Fibroblast of skin of abdomen (primary cell): ENCODE measurements at places on chromosomes 7 and 10.

DNA sequence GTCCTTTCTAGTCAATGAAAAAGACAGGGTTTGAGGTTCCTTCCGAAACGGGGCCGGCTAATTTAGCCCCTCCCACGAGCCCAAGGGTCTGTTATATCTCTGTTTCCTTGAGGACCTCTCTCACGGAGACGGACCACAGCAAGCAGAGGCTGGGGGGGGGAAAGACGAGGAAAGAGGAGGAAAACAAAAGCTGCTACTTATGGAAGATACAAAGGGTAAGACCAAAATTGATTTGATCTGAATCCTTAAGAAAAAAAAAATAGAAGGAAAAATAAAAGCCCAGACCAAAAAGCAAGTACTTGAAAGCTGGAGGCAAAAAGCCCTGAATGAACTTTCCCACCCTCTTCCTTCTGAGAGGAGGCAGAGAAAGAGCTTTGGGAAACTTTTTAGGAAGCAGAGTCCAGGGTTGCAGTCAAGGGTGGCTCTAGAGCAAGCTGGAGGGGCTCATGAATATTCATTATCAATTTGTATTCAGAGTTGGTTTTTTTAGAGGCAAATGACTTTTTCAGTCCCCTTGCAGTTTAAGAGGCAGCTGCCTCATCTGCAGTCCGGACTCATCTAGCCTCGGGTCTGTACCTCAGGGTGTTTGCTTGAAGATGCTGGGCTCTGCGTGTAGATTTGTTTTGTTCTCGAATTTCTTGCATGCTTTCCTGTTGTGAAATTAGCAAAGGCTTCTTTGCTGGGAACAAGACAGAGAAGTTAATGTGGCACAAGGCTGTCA is at the start of gene ENTPD1:
ENTPD1 (plus strand) TSS at position 123 of the 721 bp plus-strand sequence; CDS start at position 200, 77 bp downstream.
- no peak for DNase-seq

GRCh38 chr10:62769574-62770242 is 34.8 kb upstream of the ADO start:
- no peak for DNase-seq

DNA sequence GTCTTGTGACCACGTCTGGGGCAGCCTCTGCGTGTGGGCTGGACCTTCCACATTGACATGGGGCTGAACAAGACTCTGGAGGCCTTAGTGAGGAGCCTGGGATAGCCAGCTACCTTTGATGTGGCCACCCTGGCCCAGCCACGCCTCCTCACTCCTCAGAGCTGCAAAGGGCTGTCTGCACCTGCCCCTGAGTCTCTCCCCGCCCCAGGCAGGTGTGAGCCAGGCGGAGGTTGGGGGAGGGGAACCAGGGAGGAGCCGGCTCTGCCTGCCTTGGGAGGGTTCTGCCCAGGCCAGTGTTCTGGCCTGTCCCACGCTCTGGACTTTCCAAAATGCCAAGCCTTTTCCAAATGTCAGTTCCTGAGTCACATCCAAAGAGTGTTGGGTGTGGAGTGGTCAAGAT is 72.2 kb downstream of the GTF2IRD1 start:
- no peak for DNase-seq

GRCh38 chr7:42272793-42273665 is 36.0 kb upstream of the GLI3 start:
- peak; percentile 64 for DNase-seq

- DNase-seq, result no peak
These were observed 664 bp downstream of the CPA1 start for GRCh38 chr7:130380861-130381455.

- no peak for DNase-seq
These were observed 59.4 kb downstream of the FANK1 start for GRCh38 chr10:125955766-125956165.

DNA sequence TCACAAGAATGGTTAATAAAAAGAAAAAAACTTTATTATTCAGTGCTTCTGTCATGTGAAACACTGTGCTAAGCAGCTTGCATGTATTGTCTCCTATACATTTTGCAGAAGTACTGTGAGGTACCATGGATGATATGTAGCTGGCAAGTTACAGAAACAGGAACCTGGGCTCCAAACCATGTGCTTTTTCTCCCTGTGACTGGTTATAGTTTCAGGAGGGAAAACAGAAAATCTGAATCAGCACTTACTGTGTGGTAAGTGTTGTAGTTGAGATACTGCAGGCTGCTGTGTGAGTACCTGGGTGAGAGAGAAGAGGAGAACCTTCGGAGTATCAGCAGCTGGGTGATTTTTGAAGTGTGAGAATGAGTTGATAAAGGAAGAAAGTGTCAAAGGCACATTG is 285.0 kb downstream of the SUGCT start:
- no peak for DNase-seq

DNA sequence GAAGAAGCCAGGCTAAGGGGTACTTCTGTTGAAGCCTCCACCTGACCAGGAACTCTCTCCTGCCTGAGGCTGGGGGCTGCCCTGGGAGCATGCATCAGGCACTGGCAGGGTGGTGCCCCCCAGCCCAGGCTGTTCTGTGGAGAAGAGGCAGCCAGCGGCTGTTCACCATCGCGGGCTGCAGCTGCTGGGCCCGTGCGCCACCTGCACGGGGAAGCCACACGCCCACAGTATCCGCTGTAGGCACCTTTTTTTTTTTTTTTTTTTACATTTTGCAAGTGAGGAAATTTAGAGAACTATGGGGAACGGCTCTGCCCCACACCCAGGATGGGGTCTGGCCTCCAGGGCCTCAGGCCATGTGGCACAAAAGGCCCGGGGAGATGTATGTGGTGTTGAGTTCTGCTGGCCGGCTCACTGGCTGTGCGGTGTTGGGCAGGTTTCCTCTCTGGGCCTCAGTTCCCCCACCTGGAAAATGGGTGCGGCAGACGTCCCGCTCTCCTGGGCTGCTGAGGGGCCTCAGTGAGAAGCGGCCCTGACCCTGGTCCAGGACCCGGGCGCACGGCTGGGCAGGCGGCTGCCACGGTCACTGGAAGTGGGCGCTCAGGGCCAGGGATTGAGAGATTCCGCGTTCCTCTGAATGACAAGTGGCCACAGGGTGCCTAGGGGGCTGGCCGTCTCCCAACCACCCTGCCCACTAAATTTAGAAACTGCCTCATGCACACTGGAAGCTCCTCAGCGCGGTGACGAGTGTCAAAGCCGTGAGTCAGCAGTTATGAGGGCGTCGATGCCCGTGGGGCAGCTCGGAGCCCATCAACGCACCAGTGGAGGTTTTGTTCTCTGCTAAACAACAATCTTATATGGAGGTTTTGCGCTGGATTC is 8.8 kb upstream of the INTS1 start:
- DNase-seq, result peak; percentile 25

- no peak for DNase-seq
These were observed 455.1 kb downstream of the AUTS2 start for GRCh38 chr7:70053421-70053820.

- DNase-seq, result no peak
These were observed 352.7 kb upstream of the SEMA3A start for GRCh38 chr7:84547331-84547730.

- DNase-seq, result no peak
These were observed 110.5 kb downstream of the FANK1 start for GRCh38 chr10:126006906-126007305.

- DNase-seq, result no peak
These were observed 76.0 kb downstream of the PHYHIPL start for GRCh38 chr10:59252491-59252890.

GRCh38 chr10:10149899-10150298 is 867.8 kb upstream of the CELF2 start:
- DNase-seq, result no peak

DNA sequence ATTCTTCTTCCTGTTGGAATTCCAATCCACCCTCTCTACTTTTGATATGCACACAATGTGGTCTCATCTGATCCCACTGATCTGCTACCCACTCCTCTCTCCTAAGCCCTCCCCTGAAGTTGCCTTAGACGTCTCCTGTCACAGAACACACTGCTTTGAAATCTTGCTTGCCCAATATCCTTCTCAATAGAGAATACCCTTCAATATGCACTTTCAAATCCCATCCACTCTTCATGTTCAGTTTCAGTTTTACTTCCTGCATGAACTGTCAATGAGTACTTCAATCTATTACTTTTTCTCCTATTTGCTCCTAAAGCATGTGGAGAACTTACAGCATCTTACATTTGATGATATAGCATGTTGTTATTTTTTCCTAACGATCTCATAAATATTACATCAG is 93.5 kb downstream of the UPF2 start:
- no peak for DNase-seq

DNA sequence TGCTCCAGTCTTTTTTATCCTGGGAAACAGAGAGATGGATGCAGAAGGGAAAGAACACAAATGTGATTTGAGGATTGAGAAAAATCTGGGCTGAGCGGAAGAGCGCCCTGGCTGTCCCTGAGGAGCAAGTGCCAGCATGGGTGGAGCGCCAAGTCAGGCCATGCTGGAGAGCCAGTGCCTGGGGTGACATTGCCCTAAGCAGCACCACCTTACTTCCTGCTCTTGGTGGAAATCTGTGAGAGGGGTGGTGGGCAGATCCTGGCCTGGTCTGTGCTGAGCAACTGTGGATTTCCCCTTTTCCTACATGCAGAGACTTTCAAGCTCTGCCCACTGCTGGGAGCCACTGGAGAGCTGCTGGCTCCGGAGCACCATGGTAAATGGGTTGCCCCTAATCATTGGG is 36.9 kb downstream of the DDIT4 start:
- DNase-seq, result no peak

GRCh38 chr7:1244700-1245523 is 12.2 kb downstream of the UNCX start:
- DNase-seq, result no peak

DNA sequence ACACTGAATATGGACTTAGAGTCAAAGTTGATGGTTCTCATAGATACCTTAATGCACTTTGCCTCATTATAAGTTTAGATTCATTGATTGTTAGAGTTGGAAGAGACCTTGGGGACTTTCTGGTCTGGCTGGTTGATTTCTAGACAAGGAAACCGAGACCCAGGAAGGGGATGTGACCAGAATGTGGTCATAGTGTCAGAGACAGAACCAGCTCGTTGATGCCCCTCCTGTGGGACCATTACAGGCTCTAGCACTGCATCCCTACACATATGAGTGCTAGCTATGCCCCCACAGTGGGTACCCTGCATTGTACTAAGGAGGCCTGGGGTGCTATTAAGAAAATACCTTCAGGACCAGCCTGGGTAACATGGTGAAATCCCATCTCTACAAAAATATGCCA is 306.6 kb downstream of the CAMK1D start:
- no peak for DNase-seq

GRCh38 chr10:35691522-35692236 is 49.6 kb upstream of the FZD8 start:
- DNase-seq, result no peak

GRCh38 chr7:77455321-77455720 is 39.2 kb upstream of the GSAP start:
- DNase-seq, result peak; percentile 78

DNA sequence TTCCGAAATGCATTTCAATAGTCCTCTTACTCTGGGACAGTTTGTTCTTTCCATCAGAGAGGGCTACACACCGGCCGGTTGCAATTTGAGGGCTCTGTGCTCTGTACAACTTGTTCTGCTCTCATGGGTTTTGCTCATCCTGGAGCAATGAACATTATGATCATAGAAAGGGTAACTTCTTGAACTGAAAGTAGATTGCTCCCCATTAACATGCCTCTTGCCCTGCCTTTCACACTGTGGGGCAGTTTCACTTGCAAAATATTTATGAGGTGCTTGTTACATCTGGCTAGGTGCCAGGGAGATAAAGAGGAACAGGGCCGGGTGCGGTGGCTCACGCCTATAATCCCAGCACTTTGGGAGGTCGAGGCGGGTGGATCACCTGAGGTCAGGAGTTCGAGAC is 97.3 kb upstream of the MPP7 start:
- DNase-seq, result no peak

DNA sequence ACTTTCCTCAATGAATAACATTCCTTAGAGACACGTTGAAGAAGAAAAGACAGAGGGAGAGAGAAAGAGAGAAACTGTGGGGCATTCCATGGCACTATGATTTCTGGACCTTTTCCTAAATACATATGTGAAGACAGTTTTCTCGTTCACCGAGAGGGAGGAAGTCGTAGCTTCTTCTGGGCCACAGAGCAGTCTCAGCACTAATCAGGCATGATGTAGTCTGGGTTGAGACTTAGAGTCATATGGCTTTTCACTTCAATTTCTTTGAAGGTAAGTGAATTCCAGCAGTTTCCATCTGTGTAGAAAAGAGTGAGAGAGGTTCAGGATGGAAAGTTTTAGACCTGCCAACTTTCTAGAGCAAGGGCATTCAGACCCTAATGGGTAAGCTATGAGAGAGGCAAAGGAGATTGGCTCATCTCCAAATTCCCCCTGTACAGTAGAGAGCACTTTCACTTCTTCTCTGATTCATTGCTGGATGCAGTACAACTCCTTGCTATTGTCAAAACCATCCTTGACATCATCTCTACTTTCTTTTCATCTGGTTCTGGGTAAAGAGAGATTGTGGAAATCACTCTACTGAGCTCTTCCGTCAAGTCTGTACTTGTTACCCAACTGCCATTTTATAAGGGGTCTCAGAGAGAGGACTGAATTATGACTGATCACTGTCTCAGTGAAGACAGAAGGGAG is 31.5 kb upstream of the OR9A4 start:
- DNase-seq, result no peak

DNA sequence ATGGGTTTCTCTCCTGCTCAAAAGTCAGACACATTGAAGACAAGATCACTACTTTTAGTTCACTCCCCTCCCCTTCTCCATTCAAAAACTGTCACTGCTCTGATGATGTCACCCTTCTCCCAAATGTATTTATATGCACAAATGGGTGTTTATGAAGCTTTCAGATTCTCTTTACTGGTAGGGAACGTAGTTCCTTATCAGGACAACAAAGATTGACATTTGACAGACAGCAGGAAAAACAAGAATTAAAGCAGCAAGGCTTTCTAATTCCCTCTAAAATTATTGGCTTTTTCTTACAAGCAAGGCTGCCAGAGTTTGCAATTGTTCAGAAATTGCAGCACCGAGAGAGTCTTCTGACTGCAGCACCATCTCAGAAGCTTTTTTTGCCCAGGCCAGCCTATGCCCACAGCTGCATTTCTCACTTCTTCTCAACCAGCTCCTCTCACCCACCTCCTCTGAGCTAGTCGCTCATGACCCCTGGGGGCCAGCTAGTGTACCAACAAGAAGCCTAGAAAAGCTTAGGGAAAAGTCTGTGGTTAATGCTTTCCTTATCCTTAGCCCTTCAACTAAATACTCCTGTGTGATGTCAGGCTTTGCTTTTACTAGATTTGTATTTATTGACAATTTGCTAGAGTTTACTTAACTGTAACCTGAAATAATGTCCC is 265.1 kb downstream of the HTR7 start:
- DNase-seq, result peak; percentile 74

- DNase-seq, result peak; percentile 44
These were observed 296.9 kb upstream of the DGKB start for GRCh38 chr7:15199482-15199881.

DNA sequence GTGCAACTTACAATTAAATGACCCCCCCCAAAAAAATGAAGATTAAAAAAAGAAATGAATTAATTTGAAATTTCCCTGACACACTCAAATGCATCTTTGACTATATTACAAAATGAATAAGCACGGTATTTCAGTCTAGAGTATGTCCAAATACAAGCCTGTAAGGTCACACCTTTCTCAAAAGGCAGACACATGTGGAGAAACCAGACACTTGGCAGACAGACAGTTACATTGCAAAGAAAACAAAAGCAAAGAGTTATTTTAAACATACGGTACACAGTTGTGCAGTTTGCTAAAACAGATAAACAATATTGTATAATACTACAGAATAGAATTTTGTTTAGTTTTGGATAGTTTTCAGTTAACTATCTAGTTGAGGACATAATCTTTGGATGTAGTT is 153.0 kb downstream of the ATE1 start:
- DNase-seq, result peak; percentile 13
